ENCODE measurements at places on chromosomes 12 and 14.
A peak's percentile ranks its signal among the peaks of the same experiment; 100 is the strongest.

- no peak for DNase-seq
Measured at GRCh38 chr14:74981833-74982232, 20.9 kb upstream of the EIF2B2 start.

GRCh38 chr14:46985529-46986380 lies 334.2 kb upstream of the RPL10L start:
- DNase-seq = no peak

GRCh38 chr12:50087995-50088394 lies 2.9 kb downstream of the SMARCD1 start:
- no peak for DNase-seq

GRCh38 chr14:106586098-106586704 lies 1059.8 kb downstream of the TMEM121 start:
- DNase-seq = no peak

GRCh38 chr14:37844614-37845013 lies 249.2 kb downstream of the TTC6 start:
- DNase-seq = no peak

DNA sequence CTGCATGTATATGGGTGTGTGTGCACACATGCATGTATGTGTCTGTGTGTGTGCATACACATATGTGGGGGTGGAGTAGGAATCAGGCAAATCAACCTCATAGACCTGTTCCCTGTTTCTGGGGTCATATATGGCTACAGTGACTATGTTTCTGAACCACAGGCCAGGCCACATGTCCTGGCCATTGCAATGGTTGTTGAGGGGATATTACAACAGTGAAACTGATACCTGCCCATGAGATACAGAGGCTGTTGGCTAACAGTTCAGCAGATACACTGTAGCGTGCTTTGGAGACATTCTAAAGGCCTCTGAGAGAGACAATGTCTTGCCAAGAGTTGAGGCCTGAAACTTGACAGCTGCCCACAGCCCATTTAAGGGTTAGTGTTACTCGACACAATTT lies 47.3 kb upstream of the FOS start:
- no peak for DNase-seq

DNA sequence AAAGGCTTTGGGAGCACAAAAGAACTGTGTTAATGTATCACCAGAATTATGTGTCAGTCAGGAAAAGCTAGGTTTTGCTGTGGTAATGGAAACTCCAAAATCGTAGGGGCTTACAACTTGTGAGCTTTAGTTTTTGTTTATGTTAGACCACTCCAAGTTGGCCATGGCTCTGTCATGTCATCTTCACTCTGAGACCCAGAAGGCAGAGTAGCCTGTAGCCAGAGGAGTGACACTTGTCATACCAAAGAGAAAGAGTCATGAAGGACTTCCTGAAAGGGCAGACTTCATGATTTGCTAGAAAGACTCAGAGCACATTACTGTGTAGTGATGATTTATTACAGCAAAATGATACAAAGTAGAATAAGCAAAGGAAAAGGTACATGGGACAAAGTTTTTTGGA lies 133.6 kb upstream of the SSTR1 start:
- DNase-seq = no peak

DNA sequence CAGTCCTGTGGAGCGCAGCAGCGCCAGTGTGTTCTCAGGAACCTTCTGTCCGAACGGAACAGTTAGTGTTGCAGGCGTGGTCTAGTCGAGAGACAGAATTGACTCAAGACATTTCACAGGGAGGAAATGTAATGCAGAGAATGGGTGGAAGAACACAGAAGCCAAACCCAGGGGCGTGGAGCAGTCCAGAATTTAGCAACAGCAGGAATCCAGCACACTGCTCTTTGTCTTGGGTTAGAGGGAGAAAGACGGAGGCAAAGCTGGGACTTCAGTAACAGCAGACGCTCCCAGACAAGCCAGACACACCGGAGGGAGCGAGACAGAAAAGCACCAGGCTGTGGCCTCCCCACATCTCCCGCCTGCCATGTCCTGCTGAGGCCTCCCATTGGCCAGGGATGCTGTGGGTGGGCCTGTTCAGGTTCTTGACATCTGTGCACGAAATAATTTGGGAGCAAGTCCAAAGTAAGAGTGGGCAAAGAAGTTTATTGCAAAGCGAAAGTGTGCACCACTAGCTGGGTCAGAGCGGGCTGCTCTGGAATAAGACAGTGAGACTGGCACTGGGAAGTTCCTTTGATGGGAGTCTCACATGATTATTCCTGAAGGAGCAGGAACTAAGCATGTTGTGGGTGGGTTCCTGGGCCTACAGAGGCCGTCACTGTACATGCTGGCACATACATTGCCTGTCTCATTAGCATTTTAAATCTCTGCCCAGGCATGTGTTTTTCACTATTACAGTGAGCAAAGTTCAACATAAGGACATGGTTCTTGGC lies 339.3 kb upstream of the SFSWAP start:
- no peak for DNase-seq

DNA sequence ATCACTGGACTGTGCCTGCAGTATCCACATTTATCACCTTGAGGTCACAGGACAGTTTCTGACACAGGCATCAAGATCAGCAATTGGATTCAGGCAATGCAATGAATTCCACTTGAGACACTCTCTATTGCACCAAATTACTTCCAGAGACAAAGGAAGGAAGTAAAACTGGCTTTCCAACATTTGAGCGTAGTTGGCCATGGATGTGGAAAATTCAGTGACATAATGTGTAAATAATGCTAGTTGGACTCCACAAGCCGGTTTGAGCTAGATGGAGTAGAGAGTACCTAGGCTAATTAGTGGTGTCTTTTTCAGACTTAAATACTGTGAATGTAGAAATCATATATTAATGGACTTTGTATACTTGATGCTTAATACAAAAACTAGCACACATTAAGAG lies 168.3 kb upstream of the SYT1 start:
- DNase-seq = no peak

GRCh38 chr12:6965026-6965661 lies 5.3 kb downstream of the PHB2 start:
- DNase-seq = peak; percentile 81

DNA sequence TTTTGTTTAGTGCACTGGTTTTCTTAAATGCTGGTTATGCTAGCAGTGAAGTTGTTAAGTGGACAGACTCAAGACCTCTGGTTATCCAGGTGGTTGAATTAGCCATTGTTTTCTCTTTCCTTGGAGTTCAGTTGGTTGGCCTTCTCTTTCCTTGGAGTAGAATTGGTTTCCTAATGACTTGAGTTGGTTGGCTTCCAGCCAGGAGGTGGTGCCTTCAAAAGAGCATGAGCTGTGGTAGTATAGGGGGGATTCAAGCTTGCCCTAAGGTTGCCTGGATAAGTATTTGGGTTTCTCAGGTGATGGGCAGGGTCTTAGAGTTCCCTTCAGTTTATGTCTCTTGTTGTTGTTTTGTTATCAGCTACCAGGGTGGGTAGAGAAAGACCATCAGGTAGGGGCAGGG lies 92.5 kb downstream of the ATP23 start:
- no peak for DNase-seq

- no peak for DNase-seq
Measured at GRCh38 chr12:72010356-72010755, 71.7 kb downstream of the TPH2 start.

DNA sequence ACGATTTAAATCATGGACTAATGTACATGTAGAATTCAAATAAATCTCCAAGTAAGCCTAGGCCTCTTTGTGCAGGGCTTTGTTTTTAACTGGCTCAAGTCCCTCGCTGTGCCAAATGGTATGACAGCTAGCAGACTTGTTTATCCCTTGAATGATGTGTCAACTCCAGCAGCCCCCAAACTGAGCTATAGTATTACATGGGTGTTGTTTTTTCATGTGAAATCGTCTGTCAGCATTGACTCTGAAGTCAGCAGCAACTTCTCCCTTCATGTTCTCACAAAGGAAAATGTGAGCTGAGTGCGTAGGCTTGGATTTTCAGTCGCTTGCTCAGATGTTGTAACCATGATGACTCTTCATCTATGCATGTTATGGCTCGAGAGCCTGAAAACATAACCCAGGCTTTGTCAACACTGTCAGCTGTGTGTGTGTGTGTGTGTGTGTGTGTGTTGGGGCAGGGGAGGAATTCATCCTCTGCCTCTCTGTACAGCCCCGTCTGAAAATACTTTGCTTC lies 73.3 kb downstream of the PTHLH start:
- DNase-seq = peak; percentile 60

GRCh38 chr12:101287357-101287756 lies 7.5 kb downstream of the UTP20 start:
- DNase-seq = no peak

All from smooth muscle cell of the brain vasculature (primary cell).